Hematopoietic multipotent progenitor cell treated with erythropoietin and hydrocortisone succinate and interleukin-3 and kit ligand, for 6 days (in vitro differentiated cells): ENCODE measurements at places on chromosomes 7 and 10.

DNA sequence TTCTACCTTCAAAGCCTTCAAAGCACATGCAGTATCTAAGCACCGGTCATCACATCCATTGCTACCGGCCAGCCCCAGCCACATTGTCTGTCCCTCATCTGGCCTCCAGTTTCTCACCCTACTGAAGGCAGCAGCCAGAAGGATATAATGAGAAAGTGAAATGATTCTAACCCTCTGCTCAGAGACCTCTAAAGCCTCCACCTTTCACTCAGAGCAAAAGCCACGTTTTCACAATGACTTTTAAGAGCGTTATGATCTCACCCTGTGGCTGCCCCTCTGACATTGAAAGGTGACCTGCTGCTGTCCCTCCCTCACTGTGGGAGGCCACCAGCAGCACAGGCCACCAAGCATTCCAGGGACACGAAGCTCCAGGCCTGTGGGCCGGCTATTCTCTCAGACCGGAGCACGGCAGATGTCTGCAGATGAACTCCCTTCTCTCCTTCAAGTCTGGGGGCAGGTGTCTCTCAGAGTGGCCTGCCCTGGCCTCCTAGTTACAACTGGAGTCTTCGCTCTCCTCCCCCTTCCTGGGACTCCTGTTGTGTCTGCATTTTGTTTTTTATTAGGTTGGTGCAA is 94.9 kb upstream of the EEPD1 start:
- DNase-seq, result no peak

DNA sequence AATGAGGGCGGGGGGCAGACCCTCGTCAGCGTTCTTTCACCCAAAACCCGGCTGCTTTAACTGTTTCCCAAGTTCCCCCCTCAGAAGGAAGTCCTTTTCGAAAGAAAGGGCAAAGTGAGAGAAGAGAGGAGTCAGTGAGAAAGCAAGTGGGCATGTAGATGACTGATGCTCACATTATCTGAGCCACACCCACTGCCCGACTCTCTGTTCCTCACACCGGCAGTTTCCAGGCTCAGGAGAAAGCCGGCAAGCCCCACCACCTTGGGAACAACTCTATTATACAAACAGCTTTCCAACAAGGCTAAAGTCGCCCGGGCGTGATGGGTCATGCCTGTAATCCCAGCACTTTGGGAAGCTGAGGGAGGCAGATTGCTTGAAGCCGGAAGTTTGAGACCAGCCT is 23.1 kb downstream of the RCC1L start:
- no peak for DNase-seq

GRCh38 chr10:29619241-29619669 is 15.5 kb downstream of the SVIL start:
- no peak for DNase-seq

- peak; percentile 20 for DNase-seq
These were observed 35.5 kb downstream of the LYZL2 start for GRCh38 chr10:30594077-30594476.

- DNase-seq, result no peak
These were observed 289.9 kb upstream of the LRRN3 start for GRCh38 chr7:110800984-110801383.

- no peak for DNase-seq
These were observed 6.1 kb upstream of the CREB5 start for GRCh38 chr7:28406192-28406591.

- no peak for DNase-seq
These were observed 2.4 kb upstream of the C7orf33 start for GRCh38 chr7:148588168-148588567.
